ENCODE measurements at places on chromosomes 2 and 18.

GRCh38 chr2:192194866-192195547 is at the start of gene TMEFF2:
Gene TMEFF2 (minus strand): TSS chr2:192194933. CDS start chr2:192194524, 409 bp downstream.
- peak; percentile 57 for DNase-seq

GRCh38 chr2:54670485-54671009 is 52.9 kb upstream of the EML6 start:
- DNase-seq = no peak

DNA sequence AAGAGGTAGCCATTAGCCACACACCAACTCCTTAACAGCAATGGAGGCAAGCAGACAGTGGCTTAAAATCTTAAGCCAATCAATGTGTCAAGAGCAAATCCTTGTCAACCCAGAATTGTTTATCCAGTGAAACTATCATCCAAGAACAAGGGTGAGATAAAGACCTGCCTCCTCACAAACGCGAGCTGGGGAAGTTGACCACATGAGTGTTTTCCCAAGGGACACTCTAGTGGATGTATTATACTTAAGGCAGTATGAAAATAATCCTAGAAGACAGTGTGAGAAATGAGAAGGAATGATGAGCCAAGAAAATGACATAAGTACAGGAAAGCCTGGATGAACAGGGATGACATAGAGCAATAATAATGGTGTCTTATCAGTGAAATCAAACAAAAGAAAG is 209.6 kb downstream of the TWIST2 start:
- no peak for DNase-seq

- DNase-seq = peak; percentile 48
Measured at GRCh38 chr2:216015722-216016464, 2.5 kb upstream of the MREG start.

GRCh38 chr2:30428827-30429461 is 18.1 kb upstream of the LCLAT1 start:
- DNase-seq = no peak

GRCh38 chr18:21449367-21450290 is 150.9 kb downstream of the ESCO1 start:
- DNase-seq = no peak

DNA sequence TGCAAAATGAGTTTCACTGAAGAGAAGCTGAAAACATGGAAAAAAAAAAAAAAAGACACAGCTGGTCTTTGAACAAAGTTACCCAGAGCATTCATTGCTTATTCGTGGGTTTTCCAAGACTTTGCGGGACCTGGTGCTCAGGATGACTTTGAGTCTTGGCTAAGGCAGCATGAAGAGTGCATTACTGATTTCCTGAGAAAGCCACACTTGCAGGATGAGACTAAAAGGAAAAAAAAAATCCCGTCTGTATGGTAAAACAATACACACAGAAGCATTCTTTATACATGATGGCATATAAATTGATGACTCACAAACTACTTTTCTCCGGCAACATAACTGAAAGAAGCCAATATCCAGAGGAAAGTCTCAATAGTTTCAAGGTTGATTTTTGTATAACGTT is 195.4 kb downstream of the SPP2 start:
- no peak for DNase-seq

GRCh38 chr18:5059696-5060032 is 137.4 kb downstream of the AKAIN1 start:
- DNase-seq = no peak

- no peak for DNase-seq
Measured at GRCh38 chr2:227479865-227480475, 8.0 kb downstream of the AGFG1 start.

GRCh38 chr2:174233771-174234275 is 14.5 kb downstream of the OLA1 start:
- no peak for DNase-seq

- DNase-seq = no peak
Measured at GRCh38 chr2:222731201-222731621, 59.8 kb downstream of the MOGAT1 start.

DNA sequence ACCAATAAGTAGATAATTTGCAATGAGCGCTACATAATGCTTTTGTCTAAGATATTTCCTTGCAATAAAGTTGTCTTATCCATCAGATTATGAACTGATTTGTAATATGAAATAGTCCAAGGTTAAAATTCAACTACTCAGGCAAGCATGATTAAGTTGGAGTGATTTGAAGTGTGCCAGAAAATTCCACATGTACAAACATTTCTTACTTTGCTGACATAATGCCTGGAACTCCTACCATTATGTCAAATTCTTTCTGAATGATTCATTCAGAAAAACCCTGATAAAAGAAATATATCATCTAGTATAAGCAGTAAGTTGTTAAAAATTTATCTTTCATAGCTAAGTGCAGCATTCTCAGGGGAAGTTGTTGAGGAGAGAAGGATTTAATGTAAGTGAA is 87.3 kb downstream of the CBLN2 start:
- DNase-seq = no peak
